ENCODE measurements at places on chromosomes 6 and 20.

DNA sequence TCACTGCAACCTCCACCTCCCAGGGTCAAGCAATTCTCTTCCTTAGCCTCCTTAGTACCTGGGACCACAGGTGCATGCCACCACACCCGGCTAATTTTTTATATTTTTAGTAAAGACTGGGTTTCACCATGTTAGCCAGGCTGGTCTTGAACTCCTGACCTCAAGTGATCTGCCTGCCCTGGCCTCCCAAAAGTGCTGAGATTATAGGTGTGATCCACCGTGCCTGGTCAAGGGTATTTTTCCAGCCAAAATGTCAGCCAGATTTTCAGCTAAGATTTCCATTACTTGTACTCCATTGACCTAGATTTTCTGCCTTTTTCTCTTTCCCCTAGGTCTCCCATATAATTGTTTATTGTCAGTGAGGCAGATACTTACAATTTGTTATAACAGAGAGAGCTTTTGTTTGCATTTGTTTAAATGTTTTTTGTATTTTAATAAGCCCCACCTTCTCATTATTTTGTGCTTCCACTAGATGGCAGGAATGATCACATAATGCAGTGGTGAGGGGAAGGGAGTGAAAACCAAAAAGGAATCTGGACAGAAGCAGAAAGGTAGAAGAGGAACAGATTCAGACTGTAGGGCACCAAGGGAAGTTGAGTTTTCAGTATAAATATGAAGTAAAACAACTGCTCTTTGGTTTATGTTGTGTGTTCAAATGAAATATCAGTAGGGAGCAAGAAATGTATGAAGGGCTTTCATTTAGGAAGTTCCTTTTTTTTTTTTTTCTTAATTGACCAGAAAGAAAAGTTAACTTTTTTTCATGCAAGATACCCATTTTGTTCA, 29.7 kb downstream of the RPF2 start:
- peak; percentile 52 for DNase-seq

DNA sequence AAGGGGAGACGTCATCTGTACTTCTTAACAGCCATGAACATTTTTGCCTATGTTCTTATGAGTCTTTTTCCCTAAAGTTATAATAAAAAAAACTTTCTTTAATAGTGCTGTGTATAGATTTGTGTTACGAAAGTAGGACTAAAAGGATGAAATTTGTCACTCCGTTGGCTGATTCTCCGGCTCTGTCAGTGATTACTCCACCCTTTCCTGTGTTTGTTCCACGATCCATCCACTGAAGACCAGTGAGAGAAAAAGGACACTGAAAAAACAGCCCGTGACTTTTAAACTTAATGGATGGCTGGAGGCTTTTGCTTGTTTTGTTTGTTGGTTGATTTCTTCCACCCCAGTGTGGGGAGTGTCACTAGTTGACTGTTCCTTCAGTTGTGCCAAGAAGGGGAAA, 232.0 kb upstream of the NOX3 start:
- no peak for DNase-seq

DNA sequence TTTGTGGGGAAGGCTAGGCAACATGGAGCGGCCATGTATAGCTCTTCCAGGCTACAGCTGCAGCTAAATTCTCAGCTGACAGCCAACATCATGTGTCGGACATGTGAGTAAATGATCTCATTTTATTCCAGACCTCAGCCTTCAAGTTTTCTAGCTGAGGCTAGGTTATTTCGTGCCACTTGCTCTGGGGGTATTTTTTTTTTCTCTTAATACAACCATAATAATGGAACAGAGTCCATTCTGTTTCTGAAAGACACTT, 573.5 kb downstream of the CD109 start:
- no peak for DNase-seq

DNA sequence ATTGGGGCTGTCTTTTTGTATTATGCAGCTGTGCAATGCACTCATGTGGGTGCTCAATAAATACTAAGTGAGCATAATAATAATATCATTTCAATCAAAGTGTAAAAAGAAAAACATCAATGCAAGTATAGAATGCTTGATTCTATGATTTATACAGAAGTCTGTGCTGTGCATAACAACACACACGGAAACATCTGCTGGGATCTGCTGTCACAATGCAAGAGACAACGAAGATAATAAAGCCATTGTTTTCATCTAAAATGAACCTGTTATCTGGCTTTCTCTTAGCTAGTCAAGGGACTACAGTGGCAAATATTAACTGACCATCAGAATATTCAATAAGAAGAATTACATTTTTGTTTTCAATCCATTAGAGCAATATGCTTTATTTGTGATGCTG, 1156.9 kb upstream of the MAP3K7 start:
- DNase-seq, result no peak

GRCh38 chr6:135250234-135250633, 69.1 kb downstream of the MYB start:
- DNase-seq, result no peak

DNA sequence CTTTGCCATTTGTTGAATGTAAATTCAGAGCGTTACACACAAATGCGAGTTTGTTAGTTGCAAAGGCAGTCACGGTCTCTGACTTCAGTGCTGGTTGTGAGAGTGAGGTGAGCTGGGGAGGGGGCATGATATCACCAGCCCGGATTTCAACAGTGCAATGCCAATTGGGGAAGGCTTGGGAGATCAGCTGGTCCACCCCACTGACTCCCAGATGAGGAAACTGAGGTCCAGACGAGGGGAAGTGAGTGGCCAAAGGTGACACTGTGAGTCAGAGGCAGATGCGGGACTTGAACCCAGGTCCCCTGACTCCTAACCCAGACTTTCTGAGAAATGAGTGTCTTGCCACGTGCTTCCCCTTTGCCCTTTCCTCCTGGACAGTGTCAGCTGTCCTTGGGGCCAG, 62.1 kb downstream of the CEBPB start:
- no peak for DNase-seq

- DNase-seq, result no peak
Measured at GRCh38 chr6:64411226-64411625, 775.6 kb downstream of the PHF3 start.

DNA sequence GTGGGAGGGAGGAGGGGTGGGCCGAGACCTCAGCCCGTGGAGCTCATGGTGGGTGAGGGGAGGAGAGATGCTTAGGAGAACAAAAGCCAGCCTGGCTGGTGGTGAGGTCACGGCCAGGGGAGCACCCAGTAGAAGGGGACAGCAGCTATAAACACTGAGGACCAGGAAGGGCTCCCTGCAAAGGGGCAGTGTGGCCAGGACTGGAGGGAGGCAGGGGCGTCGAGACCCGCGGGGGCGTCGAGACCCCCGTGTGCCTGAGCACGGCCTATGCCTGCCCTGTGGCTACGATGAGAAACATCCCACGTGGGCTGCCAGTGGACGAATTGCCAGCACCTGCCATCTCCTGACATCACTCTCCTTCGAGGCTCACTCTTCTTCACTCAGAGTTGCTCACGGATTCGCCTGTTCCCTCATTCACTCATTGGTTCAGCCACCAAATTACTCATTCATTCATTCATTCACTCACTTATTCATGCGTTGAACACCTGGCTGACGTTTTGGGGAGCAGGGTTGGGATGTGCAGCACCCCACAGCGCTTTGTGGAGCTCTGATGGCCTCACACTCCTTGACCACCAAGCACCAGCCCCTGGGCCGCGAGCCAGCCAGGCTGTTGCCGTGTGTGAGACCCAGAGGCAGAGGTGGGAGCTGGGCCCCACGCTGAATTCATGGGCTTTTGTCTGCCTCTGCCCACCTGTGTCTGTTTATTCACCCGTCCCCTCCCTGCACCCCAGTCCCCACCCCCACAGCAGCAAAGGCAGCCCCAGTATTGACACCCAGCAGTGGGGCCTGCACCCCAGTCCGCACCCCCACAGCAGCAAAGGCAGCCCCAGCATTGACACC, 61.2 kb upstream of the BHLHE23 start:
- DNase-seq, result no peak

GRCh38 chr6:131642987-131643611, 6.0 kb downstream of the ENPP3 start:
- no peak for DNase-seq

DNA sequence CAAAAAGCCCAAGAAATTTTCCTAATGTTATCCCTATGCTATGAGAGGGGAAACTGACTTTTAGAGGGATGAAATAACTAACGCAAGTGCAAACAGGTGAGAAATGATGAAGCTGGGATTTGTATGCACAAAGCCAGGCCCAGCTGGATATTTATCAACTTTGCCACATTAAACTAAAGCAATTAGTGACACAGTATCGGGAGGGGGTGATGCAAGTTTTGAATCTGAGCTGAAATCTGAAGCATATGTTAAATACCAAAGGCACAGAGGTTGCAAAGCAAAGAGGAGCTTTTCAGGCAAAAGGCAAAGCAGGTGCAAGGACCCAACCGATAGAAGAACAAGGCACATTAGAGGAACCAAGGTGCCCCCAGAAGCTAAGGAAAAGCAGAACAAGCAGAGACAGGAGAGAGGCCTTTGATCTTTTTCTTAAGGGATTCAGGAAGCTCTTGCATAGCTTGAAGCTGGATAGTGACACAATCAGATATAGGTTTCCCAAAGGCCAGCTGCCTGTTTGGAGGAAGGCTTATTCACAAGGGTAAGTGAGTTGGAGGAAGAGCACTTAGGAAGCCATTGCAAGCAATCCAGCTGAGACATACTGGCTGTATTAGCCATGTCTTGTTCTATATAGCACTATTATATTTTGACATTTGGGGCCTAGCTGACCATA, 207.5 kb downstream of the HIVEP2 start:
- DNase-seq, result no peak

DNA sequence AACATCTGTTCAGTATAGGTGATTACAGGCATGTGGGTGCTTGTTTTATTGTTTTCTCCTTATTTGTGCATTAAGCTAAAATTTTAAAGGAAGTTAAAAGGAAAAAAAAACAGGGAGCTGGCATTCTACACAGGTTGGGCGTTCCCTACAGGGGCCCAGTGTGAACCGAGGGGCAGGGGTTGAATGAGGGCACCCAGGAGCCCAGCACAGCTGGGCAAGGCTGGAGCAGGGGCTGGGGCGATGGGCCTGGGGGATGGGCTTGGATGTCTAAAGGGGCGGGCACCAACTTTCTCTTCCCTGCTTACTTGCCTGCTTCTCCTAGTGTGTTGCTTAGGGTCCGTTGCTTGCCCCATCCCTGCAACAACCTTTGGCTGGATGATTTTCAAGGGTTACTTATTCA, 230.2 kb upstream of the RNF24 start:
- DNase-seq, result no peak

DNA sequence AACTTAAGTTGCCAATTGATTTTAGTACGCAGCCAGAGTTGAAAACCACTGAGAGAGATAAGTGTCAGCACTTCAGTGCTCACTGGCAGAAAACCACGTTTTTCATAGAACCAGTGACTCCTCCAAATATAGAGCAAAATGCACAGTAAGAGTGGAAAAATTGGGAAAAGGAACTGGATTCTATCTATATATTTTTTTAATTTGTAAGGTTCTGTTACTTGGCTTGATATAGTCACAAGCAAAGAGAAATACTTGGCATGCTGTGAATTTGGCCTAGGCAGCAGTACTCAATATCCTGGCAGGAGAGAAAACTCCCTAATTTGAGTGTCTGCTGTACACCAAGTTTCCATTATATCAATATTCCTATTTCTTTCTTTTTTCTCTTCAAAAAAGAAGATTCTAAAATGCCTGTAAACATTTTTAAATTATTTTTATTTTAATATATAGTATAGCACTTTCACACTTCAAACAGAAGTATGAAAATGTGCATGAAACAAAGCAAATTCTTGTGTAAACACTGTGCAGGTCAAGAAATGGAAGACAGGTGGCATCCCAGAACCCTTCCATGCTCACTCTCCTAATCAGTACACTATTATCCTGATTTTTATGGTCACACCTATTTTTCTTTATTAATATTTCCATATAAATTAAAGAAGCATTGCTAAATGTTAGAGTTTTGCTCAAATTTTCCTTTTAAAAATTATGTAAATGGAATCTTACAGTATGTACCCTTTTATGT, 561.8 kb upstream of the RNF217 start:
- DNase-seq, result no peak

Data from GM19239 (cell line).